ENCODE measurements at places on chromosomes 16 and 17.

GRCh38 chr17:83107656-83108048, 28.2 kb downstream of the METRNL start:
- DNase-seq = no peak

GRCh38 chr16:12260647-12261262, 284.2 kb downstream of the SNX29 start:
- DNase-seq = no peak

DNA sequence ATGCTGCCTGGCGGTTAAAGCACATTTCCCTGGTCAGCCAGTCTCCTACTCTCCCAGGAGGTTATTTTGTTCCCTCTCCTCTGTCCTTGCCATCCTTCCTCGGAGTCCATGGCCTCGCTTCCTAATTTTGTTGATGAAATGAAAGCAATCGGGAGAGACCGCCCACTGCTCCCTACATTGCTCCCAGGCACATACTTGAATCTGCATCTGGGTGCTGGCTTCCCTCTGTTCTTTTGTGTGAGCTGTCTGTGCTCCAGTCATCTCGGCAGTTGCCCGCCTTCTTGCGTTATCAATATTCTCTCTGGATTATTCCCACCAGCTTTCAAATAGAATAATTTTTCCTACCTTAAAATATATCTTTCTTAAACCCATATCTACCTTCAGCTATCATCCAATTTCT, 11.1 kb downstream of the KRT23 start:
- DNase-seq = no peak

DNA sequence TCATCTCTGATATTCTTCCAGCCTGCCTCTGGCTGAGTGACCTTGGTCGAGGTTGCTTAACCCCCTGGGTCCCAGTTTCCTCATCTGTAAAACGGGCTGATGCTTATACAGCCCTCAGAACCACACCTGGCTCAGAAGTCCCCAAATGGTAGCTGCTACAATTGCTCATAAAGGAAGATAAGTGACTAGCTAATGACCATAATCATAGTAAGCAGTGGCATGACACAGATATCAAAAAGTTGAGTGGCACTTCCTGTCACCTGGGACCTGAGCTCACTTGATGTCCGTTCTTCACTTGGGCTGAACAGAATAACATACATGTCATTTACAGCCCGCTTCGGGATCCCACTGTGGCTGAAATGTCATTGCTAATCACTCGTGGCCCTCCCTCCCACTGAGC, 1.8 kb downstream of the MGRN1 start:
- no peak for DNase-seq

DNA sequence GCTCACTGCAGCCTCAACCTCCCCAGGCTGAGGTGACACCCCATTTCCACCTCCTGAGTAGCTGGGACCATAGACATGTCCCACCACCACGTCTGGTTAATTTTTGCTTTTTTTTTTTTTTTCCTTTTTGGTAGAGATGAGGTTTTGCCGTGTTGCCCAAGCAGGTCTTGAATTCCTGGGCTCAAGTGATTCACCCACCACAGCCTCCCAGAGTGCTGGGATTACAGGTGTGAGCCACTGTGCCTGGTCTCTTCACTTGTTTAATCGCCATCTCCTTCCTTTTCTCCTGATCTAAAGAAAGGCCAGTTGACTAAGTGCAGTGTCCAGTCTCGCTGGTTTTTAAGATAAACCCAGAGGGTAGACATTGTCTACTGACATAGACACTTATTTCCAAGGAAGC, 152.0 kb downstream of the C16orf95 start:
- no peak for DNase-seq

DNA sequence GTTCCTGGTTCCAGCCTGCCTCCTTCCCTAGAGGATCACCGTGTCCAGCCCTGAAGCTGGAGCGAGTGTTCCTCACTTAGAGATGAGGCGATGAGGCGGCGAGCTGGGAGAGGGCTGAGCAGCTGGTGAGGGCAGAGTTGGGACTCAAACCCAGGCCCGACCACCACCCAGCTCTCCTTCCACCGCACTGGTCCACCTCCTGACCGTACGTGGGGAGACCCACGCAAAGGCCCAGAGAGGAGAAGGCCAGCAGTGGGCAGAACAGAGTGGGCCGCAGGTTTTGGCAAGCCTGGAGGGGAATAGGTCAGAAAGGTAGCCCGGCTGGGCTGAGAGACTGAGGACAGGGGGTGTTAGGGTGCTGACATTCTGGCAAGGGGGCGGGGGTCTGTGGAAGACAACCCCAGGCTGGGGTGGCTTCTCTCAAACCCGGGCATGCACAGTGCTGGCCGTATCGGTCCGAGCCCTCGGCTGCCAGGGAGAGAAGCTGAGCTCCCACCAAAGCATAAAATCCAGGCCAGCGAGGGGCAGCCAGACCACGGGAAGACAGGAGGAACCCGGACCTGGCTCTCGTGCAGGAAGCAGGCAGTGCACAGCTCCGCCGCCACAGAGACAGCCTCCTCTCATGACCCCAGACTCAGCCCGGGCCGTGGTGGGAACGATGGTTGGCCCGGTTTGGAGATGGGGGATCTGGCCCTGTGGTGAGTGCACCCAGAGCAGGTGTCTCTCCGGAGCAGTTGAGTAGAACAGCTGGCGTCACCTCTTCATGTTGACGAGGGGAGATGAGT, 24.9 kb downstream of the MLYCD start:
- DNase-seq = no peak

GRCh38 chr16:87960296-87960695, 9.1 kb downstream of the BANP start:
- no peak for DNase-seq

DNA sequence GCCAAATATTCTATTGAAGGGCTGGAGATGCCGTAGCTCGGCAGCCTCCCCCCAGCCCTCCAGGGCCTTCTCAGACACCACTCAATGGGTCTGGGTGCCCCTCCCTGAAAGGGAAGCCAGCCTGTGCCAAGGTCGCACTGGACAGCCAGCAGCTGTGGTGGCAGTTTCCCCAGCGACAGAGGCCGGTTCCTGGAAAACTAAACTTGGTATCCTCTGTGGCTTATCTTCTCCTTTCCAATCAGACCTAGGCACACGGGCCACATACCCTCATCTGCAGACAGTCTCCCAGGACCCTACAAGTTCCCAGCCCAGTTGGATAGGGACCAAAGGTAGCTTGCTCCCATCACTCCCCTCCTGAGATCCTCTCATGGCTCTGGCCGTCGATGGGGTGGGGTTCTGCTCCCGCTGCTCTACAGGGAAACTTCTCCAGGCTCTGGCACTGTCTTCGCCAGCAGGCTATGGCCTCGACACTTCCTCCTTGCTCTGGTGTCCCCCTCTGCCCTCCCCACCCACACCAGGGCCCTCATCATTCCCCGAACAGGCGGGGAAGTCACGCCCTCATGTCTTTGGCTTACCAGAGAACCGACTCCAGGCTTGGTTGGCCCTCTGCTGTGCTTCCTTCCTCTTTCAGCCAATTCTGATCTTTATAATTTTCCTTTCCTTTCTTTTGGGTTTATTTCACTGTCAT, 18.3 kb upstream of the IL21R start:
- peak; percentile 71 for DNase-seq

DNA sequence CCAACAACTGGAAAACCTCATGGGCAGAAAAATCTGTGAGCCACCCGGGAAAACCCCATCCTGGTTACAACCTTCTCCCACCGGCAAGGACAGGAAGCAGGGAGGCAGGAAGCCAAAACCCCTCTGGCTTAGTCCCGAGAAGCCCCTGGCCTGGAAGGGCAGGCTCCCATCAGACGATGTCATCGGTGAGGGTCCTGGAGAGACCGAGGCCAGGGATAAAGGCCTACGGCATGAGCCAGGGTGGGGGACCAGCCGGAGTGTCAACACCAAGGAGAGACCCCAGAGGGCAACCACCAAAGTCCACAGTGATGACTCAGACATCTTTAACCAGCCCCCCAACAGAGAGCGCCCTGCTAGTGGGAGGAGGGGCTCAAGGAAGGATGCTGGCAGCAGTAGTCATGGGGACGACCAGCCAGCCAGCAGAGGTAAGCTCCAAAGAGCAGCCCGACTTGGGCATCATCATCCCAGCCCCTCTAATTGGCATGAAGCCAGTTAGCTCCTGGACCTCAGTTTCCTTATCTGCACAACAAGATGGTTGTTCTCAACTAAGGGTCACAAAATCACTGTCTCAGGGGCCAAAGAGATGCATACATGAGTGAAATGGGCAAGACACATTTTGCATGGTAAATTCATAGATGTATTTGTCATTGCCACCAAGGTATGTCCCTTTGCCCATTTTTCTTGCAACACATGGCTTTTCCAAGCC, 190.7 kb downstream of the KATNIP start:
- DNase-seq = no peak

GRCh38 chr17:7750321-7750821, 32.8 kb downstream of the DNAH2 start:
- no peak for DNase-seq

DNA sequence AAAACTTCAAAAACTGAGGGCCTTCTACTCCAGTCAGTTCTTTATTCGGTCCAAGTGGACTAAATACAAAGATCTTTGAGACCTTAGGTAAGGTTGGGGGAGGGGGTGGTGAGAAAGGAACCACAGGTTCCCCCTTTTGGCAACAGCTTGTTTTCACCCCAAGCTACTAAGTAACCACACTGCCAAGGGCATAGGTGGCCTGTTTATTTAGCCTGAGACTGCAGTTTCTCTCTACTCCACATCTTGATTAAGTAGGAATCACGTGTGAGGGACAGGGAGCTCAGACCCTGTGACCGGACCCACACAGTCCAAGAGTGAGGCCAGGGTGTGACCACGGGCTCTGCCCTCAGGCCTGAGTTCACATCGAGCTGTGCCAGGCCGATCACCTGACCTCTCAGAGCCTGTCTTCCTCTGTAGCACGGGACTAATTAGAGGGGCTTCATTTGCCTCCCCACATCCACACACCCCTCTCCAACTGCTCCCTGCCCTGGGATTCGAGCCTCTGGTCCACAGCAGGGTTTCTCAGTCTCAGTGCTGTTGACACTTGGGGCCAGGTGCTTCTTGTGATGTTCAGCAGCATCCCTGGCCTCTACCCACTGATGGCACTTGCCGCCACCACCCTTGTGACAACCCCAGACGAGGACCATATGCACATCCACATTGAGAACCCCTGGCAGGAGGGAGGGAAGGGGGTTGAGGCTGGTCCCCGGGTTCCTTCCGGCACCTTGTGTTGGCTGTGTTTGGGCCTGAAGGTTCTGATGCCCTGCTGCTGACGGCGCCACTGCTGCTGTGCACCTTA, 17.8 kb downstream of the ST6GALNAC2 start:
- no peak for DNase-seq

- DNase-seq = no peak
Measured at GRCh38 chr16:27272076-27272475, 3.5 kb upstream of the NSMCE1 start.

DNA sequence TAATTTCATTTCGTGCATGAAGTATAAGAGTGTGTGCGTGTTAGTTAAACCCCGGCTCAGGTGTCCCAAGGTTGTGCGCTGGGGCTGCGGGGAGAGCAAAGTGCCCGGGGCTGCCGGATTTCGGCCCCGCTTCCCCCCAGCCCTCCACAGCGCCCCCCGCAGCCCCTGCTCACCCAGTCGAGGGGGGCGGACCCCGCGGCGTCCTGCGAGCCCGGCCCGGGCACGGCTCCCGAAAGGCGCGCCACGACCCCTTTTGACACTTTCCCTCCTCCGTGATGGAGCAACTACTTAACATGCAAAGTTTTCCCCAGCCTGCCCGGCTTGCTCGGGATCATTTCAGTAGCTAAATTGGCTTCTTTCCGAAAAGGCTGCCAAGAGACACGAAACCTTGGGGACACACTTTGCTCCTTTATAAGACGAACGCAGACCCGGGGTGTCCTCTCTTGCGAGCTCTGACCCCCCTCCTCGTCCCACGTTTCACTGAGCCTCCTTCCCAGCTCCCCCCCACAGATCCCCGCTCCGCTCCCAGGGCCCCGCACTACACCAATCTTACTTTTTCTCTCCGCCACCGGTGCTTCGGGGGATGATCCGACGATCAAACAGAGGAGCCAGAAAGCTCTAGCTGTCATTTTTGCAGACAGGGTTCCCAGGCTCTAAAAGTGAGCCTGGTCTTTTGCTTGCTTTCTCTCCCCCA, 552 bp downstream of the C17orf58 start:
- DNase-seq = peak; percentile 72

- DNase-seq = no peak
Measured at GRCh38 chr17:35808240-35808961, 883 bp upstream of the TAF15 start.
